Hindlimb muscle (tissue), 1 donor: ENCODE measurements at places on chromosomes 5 and 9. TPM values are rescaled to one million over a fixed set of nuclear protein-coding genes. Genes with fewer than 3 reads are reported as not detected.

CD14 gene
- 30.9 TPM for polyA plus RNA-seq

LHX6 gene
- 7.7 TPM for polyA plus RNA-seq

TAF1L gene
- 0.05 TPM for polyA plus RNA-seq

COX7C gene
- 754 TPM for polyA plus RNA-seq

- no peak for DNase-seq
Observed at GRCh38 chr5:33043343-33043997, 332.3 kb downstream of the NPR3 start.

GRCh38 chr5:149378241-149378820 is 761 bp downstream of the IL17B start:
- DNase-seq = no peak

GRCh38 chr9:136541709-136542108 is 4.1 kb downstream of the NOTCH1 start:
- DNase-seq = no peak

DNA sequence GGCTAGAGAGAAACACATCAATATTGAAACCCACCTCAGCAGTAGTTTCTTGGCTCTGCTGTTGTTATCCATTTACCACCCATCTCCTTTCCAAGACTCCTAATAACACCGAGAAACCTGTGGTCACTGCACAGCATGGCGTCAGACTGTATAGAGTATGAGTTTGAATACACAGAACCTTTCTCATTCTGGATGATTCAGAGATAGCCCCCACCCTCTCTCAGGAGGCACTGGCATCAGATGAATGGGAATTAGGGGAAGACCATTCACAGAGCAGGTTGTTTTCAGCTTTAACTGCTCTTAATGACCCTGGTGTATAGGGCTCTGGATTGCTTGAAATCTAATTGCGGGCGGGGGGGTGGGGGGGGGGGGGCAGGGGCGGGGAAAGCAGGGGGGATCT is 86.7 kb downstream of the GPR21 start:
- DNase-seq = no peak

- DNase-seq = no peak
Observed at GRCh38 chr5:159130871-159131270, 31.2 kb upstream of the EBF1 start.
